NCI-H69 (cell line): ENCODE measurements at places on chromosomes 1 and 21.

DNA sequence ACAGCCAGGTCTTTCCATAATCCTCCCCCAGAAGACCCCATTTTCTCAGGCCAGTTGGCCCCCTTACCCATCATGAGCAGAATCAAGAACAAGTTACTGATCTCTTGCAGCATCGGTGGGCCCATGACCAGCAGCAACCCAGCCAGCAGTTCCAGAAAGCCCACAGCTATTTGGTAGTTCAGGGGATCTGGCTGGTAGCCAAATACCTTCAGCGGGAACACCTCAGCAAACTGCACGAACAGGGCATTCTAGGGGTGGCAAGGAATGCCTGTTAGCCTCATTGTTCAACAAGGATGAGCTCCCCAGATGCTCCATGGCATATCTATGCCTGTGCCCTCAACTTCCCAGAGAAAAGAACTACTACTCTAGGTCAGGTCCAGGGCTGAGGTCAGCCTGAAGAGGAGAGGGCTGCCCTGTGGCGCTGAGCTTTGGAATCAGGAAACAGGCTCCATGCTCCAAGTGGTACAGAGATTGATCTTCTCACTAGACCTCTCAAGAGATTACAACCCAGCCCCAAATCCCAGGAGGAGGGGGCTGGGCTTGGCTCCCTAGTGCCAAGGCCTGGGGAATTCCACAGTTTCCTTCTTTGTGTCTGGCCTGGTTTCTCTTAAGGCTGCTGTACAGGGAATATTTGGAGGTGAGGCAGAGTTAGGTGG lies 1.3 kb downstream of the TMEM35B start:
- DNase-seq: peak; percentile 5

GRCh38 chr1:176896216-176896615 lies 268.3 kb downstream of the ASTN1 start:
- no peak for DNase-seq

- DNase-seq: peak; percentile 89
Measured at GRCh38 chr1:205061665-205062069, 18.7 kb downstream of the CNTN2 start.

- DNase-seq: no peak
Measured at GRCh38 chr1:23601968-23602876, 42.9 kb upstream of the ID3 start.

- DNase-seq: peak; percentile 40
Measured at GRCh38 chr1:41313661-41314131, 47.5 kb upstream of the FOXO6 start.

DNA sequence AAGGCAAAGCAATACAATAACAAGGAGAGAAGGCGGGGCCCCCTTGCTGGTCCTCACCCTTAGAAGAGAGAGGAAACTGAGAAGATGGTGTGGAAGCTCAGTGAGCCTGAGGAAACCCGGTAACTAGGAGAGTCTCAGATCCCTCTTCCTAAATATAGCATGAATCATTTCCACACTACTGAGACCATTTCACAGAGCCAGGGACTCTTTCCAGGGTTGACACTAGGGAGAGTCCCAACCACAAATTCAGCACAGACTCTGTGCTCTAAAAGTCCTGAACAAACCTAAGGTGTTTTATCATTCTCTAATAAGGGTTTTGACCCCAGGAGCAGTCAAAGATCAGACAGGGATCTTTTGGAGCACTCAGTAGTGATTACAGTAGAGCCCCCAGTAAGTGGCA lies 647.7 kb downstream of the KCNT2 start:
- DNase-seq: no peak

DNA sequence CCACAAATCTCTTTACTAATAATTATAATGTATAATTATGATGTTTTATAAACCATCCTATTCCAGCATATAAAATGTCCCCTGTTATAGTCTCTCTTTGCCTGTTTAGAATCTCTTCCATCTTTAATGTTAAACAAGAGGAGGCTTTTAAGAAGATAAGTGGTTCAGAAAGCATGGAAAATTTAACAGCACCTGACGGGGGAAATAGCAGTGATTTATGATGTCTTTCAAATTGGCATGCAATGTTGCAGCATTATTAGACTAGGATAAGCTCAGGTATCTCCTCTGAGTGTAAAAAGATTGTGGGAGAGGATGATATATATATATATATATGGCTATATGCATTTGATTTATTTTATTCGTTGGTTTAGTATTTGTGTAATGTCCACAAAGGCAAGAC lies 24.4 kb downstream of the GIPC2 start:
- DNase-seq: no peak

- no peak for DNase-seq
Measured at GRCh38 chr1:178367151-178367550, 129.6 kb downstream of the CLEC20A start.

- DNase-seq: no peak
Measured at GRCh38 chr1:78370779-78371482, 119.8 kb upstream of the PTGFR start.

DNA sequence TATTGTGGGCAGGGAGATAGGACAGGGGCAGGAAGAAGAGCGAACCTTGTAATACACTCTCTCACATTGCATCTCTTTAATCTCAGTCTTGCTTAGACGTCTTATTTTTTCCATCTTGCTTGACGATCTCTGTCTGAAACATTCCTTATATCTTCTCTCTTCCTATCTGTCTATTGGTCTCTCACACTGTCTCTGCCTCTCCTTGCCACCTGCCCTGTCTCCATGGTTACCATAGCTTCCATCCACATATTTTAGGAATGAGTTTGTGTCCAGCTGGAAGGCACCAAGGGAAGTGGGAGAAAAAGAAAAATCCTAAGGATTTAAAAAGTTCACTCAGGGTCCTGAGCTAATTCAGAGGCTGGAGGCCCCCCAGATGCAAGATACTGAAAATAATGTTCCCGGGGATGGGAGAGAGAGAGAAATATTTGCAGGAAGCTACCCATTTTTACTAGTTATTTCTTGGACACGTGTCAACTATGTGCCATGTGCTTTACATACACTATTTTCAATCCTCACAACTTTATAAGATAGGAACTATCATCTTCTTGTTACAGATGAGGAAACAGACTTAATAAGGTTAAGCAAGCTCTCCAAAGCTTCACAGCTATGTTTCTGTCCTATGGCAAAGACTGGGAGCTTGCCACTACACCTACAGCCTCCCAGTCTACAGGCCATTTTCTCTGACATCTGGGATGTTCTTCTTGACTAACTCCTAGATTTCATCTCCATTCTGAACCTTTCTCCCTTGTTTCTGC lies 933 bp downstream of the ANKRD34A start:
- DNase-seq: peak; percentile 56

DNA sequence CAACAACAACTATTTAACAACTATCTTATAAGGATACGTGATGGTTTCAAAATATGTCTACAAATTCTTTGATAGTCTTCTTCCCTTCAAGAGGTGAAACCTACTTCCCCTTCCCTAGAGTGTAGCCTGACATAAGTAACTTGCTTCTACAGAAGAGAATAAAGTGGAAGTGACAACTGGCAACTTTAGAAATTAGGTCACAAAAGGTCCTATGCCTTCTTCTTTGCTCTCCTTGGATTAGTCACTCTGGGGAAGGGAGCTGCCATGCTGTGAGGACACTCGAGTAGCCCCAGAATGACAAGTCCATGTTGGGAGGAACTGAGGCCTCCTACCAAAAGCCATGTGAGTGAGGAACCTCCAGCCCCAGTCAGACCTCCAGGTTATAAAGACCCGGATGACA lies 19.2 kb downstream of the EFCAB14 start:
- DNase-seq: no peak

GRCh38 chr1:208644401-208645160 lies 400.4 kb upstream of the PLXNA2 start:
- peak; percentile 96 for DNase-seq

DNA sequence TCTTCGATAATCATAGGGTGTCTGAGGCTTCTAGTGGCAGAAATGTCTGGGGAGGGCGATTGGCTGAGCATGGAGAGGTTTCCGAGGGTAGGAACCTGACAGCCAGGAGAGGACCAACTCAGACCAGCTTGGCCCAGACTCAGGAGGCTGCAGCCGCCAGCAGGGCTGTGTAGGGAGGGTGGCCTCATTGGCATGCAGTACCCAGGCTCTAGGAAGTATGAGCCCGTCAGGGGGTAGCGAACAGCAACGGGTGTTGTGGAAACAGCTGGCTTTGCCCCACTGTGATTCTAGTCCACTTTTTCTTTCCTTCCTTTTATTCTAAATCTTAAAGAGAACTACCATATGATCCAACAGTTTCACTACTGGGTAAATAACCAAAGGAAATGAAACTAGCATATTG lies 103.3 kb downstream of the DIRAS3 start:
- DNase-seq: peak; percentile 54
